A549 (cell line): ENCODE measurements at places on chromosomes 5 and 9.
A peak's percentile ranks its signal among the peaks of the same experiment; 100 is the strongest.

DNA sequence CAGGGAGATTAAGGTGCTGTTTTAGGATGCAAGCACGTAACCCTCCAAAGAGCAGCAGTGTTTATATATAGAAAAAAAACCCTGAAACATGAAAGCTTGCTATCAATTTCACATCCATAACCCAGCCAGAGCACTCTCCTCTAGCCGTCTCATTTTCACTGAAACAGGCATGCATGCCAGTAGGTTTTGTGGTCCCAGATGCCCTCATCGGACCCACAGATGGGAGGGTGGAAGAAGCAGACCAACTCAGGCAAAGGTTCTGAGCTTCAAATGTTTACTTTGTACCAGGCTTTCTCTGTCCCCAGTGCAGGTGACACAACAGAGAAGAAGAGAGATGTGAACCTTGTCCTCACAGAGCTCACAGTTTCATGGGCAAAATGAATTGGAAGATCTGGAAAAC is 127.4 kb upstream of the ATP10B start:
- no peak for DNase-seq

DNA sequence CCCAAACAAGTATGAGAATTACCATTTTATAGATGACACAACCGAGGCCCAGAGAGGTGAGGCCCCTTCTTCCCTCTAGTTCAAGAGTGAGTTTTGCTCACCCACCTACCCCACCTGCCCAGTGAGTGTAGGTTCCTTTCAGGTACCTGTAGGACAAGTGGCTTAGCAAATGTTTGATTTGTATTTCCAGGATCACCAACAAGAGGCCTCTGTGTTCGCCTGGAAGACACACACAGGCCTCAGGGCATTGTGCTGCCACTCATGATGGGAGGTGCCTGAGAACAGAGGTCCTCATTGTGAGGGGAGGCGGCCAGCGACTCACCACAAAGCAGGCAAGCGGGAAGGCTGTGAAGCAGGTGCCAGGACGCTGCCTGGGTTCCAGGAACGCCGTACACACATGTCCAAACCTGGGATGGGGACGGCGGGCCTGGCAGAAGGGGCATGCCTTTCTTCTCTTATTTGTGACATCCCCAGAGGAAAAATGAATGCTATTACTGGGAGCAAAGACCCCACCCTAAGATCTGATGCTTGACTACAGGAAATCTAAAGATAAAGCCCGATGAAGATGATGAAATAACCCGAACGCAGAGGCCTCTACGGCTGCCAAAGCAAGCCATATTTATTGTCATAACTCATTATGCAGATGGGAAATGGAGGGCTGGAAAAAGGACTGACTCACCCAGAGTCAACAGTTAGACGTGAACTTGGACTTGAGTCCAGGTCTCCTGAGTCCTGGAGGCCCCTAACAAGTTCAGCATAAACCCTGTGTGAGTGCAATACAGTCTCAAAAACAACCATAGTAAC is 60.2 kb upstream of the SLC25A51 start:
- DNase-seq, result peak; percentile 83

DNA sequence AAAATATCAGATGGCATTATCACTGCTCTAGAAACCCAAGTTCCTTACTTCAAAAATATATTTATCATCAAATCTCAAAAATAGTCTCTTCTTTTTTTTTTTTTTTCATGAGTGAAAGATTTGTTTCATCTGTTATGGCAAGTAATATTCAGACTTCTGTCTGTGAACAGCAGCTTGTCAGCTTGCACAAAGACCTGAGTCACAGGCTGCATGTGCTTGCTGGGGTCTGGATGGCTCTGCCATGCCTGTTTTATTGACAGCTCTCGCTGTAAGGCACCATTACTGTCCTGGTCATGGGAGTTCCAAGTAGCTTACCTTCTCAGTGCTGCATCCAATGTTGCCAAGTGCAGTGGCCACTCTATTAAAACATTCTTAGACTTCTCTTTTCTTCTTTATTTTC is 456.4 kb downstream of the GADD45G start:
- DNase-seq, result no peak

GRCh38 chr5:126918615-126918957 is 111.8 kb downstream of the MARCHF3 start:
- peak; percentile 31 for DNase-seq

GRCh38 chr5:84718377-84718776 is 333.7 kb upstream of the EDIL3 start:
- no peak for DNase-seq

- no peak for DNase-seq
Measured at GRCh38 chr5:1505506-1506241, 18.1 kb downstream of the LPCAT1 start.

- DNase-seq, result peak; percentile 28
Measured at GRCh38 chr9:15423231-15423985, 732 bp downstream of the SNAPC3 start.

GRCh38 chr5:138706655-138707480 is 46.4 kb upstream of the CTNNA1 start:
- DNase-seq, result peak; percentile 35
